ENCODE measurements at places on chromosomes 1 and 21. TPM values are rescaled to one million over a fixed set of nuclear protein-coding genes. Genes with fewer than 3 reads are reported as not detected.

GRCh38 chr1:207849646-207850045, 61.3 kb downstream of the CD34 start:
- peaks cover 10% of the 10 kb centered on the region for H3K4me1 ChIP-seq
- no peak overlapping the region for H3K27ac ChIP-seq
- DNase-seq = no peak
- peaks cover 5% of the 10 kb centered on the region for H3K36me3 ChIP-seq
- H3K27me3 ChIP-seq = no peaks in the 10 kb centered on the region

- H3K36me3 ChIP-seq = no peaks in the 10 kb centered on the region
- no peaks in the 10 kb centered on the region for H3K4me1 ChIP-seq
- peaks cover 5% of the 10 kb centered on the region for H3K27me3 ChIP-seq
- no peak for DNase-seq
- H3K4me3 ChIP-seq = no peak overlapping the region
- no peak overlapping the region for H3K27ac ChIP-seq
These were observed 689.9 kb downstream of the MATN1 start for GRCh38 chr1:30033256-30034104.

- peaks cover 12% of the 10 kb centered on the region for H3K36me3 ChIP-seq
- no peak overlapping the region for H3K4me3 ChIP-seq
- no peaks in the 10 kb centered on the region for H3K27me3 ChIP-seq
- no peak overlapping the region for H3K27ac ChIP-seq
- no peak for DNase-seq
- peaks cover 13% of the 10 kb centered on the region for H3K4me1 ChIP-seq
These were observed 77.4 kb downstream of the APP start for GRCh38 chr21:26093122-26093521.

DNA sequence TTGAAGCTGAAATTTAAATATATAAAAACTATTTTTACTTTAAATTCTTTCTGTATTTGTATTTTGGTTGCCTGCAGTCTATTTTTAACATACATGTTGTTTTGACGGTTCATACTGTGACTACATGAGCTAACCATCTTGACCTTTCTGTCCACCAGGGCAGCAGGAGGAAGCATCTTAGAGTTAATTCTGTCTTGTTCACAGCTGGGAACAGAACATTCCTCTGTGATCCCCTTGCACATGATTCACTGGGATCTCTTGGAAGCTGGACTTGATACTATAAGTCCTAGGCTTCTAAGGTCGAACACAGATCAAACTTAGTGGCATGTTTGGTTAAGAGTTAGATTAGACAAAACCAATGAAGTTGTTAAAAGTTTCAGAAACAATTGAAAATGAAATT, 99.7 kb downstream of the NFIA start:
- no peak overlapping the region for H3K27ac ChIP-seq
- DNase-seq = no peak
- no peaks in the 10 kb centered on the region for H3K36me3 ChIP-seq
- no peak overlapping the region for H3K4me3 ChIP-seq
- H3K4me1 ChIP-seq = peaks cover 13% of the 10 kb centered on the region

DNA sequence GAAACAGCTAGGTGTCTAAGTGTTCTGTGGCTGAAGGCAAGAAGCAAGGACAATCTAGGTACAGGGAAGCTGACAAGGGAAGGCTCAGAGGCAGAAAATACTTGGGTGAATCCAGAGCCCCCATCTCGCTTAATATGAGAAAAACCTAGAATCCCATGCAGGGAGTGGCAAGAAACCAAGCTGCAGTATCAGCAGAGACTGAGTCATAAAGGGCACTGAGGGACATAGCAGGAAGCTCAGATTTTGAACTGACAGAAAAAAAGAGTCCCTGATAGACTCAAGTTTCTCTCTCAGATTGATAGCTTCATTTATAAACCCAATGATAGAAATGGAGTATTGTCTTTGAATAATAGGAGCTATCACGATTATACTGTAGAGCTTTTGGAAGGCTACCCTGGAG, 77.3 kb upstream of the KCNJ15 start:
- DNase-seq = no peak
- H3K4me3 ChIP-seq = no peak overlapping the region
- H3K36me3 ChIP-seq = peaks cover 2% of the 10 kb centered on the region
- H3K27ac ChIP-seq = no peak overlapping the region
- no peaks in the 10 kb centered on the region for H3K4me1 ChIP-seq
- H3K27me3 ChIP-seq = no peaks in the 10 kb centered on the region

DNA sequence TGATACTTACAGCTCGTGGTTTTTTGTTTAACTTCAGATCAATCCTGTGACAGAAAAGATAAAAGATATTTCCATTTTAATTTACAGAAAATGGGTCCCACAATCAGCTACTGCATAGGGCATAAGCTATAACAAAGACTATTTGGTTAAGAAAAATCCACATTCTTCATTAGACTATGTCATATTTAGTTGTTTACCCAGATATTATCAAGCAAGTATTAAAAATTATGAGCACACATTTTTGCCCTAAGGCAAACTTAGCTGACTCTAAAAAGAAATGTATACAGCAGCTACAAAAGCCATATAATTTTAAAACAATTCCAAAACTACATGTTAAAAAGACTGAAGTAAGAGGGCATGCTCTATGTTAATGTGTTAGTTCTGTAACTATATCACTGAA, 18.7 kb downstream of the MEAF6 start:
- H3K27me3 ChIP-seq = no peaks in the 10 kb centered on the region
- H3K4me1 ChIP-seq = no peaks in the 10 kb centered on the region
- no peak for DNase-seq
- peaks cover 5% of the 10 kb centered on the region for H3K36me3 ChIP-seq

DNA sequence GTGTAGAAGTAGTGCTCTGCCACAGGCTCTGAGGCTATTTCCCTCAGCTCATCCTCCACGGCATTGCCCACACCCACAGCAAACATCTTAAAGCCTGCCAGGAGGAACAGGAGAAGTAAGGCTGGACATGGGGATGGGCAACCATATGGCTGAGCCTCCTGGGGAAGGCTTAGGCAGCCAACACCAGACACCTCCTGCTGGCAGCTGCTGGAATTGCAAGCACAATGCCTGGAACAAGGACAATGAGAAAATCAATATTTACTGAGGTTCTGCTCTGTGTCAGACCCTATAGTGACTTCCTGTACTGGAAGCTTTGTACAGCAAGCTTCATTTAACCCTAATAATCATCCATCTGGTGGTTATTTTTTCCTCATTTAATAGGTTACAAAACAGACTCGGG, 8.2 kb downstream of the MATN1 start:
- H3K36me3 ChIP-seq = no peaks in the 10 kb centered on the region
- peak; percentile 38 for DNase-seq
- no peaks in the 10 kb centered on the region for H3K27me3 ChIP-seq
- H3K4me3 ChIP-seq = no peak overlapping the region
- no peak overlapping the region for H3K27ac ChIP-seq
- H3K4me1 ChIP-seq = peaks cover 21% of the 10 kb centered on the region

GRCh38 chr1:64437453-64437852, 32.5 kb upstream of the CACHD1 start:
- no peak for DNase-seq
- no peak overlapping the region for H3K4me3 ChIP-seq
- no peaks in the 10 kb centered on the region for H3K27me3 ChIP-seq
- H3K4me1 ChIP-seq = peaks cover 9% of the 10 kb centered on the region

DNA sequence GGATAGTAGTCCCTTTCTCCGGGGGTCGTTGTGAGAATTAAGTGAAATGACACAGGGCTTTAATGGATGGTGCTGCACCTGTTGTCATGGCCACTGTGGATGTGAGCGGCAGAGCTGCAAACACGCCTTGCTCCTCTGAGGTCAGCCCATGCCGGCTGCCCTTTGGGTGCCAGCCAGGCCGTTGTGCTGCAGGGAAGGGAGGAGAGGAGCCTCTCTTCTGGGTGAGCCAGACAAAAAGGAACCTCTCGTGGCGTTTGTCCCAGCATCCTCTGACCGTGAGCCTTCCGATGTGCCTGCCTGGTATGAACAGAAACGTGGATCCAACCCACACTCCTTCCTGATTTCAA, 383.0 kb upstream of the VAMP3 start:
- H3K4me1 ChIP-seq = peaks cover 32% of the 10 kb centered on the region
- H3K27ac ChIP-seq = peak overlapping the region; percentile 27

GRCh38 chr1:8473891-8474300, 156.0 kb downstream of the SLC45A1 start:
- peaks cover 27% of the 10 kb centered on the region for H3K4me1 ChIP-seq
- H3K27me3 ChIP-seq = no peaks in the 10 kb centered on the region
- no peaks in the 10 kb centered on the region for H3K36me3 ChIP-seq
- DNase-seq = no peak

DNA sequence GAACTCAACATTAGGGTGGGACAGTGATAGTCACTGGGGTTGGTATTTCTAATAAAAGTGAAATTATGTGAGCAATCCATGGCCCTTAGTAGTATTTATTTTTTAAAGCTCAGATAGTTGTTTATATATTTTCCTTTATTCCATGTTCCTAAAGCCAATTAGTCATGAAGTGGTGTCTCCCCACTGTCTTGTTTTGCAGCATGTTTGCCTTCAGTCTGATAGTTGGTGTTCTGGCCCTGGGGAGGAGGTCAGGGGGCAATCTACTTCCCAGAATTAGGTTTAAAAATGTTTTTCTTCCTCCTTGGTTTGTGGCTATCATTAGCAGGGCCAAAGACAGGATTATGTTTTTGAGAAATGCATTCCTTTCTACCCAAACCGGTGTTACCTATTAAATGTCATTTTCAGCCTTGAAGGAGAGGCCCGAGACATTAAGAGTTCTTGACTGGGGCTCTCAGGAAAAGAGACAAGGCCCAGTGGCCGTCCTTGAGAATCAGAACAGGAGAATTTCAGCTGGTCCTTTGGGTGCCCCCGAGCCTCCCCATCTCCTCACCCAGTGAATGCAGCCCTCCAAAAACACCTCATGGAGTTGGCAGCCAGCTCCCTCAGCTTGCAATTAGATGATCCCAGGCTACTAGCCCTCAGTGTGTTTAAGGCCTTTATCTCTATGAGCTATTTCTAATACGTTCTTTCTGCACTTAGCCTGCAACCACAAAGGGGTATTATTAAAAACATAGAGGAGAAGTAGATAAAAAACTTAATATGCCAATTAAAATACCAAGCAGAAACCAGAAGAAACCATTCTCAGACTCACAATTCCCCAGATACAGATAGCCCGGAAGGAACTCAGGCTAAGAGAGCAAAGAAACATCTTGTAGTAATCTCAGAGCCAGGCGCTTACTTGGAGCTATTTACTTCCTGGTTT, 71.3 kb upstream of the NGF start:
- DNase-seq = no peak
- peaks cover 5% of the 10 kb centered on the region for H3K4me1 ChIP-seq
- no peak overlapping the region for H3K4me3 ChIP-seq
- H3K36me3 ChIP-seq = no peaks in the 10 kb centered on the region
- H3K27me3 ChIP-seq = no peaks in the 10 kb centered on the region
- no peak overlapping the region for H3K27ac ChIP-seq

- H3K27ac ChIP-seq = peak overlapping the region; percentile 15
- no peak overlapping the region for H3K4me3 ChIP-seq
- peaks cover 18% of the 10 kb centered on the region for H3K4me1 ChIP-seq
These were observed 51.5 kb upstream of the ATP5PO start for GRCh38 chr21:33967086-33967571.

GRCh38 chr1:1802871-1803270, 24.6 kb upstream of the NADK start:
- H3K4me1 ChIP-seq = peaks cover 20% of the 10 kb centered on the region
- peaks cover 11% of the 10 kb centered on the region for H3K36me3 ChIP-seq

DNA sequence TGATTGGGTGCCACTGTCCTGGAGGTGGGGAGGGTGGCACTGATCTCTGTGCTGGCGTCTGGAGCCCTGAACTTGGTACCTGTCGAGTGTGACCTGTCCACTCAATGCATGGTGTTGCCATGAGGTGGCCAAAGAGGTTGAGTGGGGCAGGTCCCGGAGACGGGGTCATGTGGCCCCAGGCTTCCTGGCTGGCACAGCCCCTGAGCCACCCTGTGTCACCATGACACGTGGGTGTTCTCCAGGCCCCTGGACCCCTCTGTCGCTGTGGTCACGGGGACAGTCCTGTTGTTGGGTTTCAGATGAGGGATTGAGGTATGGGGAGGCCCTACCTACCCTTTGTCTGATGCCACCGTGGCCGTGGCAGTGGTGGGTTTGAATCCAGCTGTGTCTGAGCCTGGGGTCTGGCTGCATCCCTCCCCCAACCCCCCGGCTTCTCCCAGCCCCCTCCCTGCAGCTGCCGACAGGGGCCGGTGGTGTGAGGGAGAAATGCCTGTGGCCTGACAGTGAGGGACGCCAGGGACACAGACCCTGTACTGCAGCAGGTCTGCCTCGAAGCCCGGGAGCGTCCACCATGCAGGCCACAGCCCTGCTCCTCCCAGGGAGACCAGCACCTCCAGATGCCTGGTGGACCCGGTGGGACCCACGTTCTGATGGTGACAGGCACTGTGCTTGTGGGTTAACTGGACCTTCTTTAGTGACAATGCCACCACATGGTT, 12.0 kb downstream of the TRPM2 start:
- no peaks in the 10 kb centered on the region for H3K4me1 ChIP-seq
- no peaks in the 10 kb centered on the region for H3K36me3 ChIP-seq
- H3K27me3 ChIP-seq = peaks cover 21% of the 10 kb centered on the region
- no peak for DNase-seq

- H3K36me3 ChIP-seq = peaks cover 5% of the 10 kb centered on the region
- no peak overlapping the region for H3K4me3 ChIP-seq
- no peak for DNase-seq
- no peaks in the 10 kb centered on the region for H3K27me3 ChIP-seq
These were observed 12.8 kb downstream of the PDE9A start for GRCh38 chr21:42666023-42666747.

GRCh38 chr1:99304725-99305282, 40.5 kb downstream of the PLPPR4 start:
- H3K4me3 ChIP-seq = no peak overlapping the region
- DNase-seq = no peak
- H3K27ac ChIP-seq = no peak overlapping the region
- H3K27me3 ChIP-seq = no peaks in the 10 kb centered on the region
- no peaks in the 10 kb centered on the region for H3K36me3 ChIP-seq
- H3K4me1 ChIP-seq = no peaks in the 10 kb centered on the region

- no peaks in the 10 kb centered on the region for H3K36me3 ChIP-seq
- H3K27ac ChIP-seq = no peak overlapping the region
- DNase-seq = no peak
- H3K27me3 ChIP-seq = peaks cover 88% of the 10 kb centered on the region
These were observed 9.1 kb upstream of the PSMB2 start for GRCh38 chr1:35650416-35650815.

GRCh38 chr1:89407360-89407759, 43.5 kb downstream of the GBP6 start:
- no peak overlapping the region for H3K27ac ChIP-seq
- no peaks in the 10 kb centered on the region for H3K36me3 ChIP-seq
- no peaks in the 10 kb centered on the region for H3K4me1 ChIP-seq
- H3K4me3 ChIP-seq = no peak overlapping the region

Gene TMPRSS3
- not detected for total RNA-seq

Gene LCE6A
- total RNA-seq = not detected

Gene CFAP141
- not detected for total RNA-seq

Gene KRTAP10-9
- total RNA-seq = not detected

Gene MIA3
- total RNA-seq = 57.5 TPM

Gene OR10R2
- not detected for total RNA-seq

Gene USH2A
- total RNA-seq = 0.14 TPM

Gene CFAP107
- total RNA-seq = not detected

Gene SYT14
- 4.1 TPM for total RNA-seq

Gene ELAPOR1
- total RNA-seq = 0.64 TPM

Gene CLDN19
- 0.19 TPM for total RNA-seq

Gene SLC45A3
- total RNA-seq = 14.0 TPM

Data from neural crest cell (in vitro differentiated cells).